A549 treated with dexamethasone at 1 μM for 4 hours (cell line): ENCODE measurements at places on chromosomes 16 and 17. TPM values are rescaled to one million over a fixed set of nuclear protein-coding genes. Genes with fewer than 3 reads are reported as not detected.

The CACNA1G gene
- total RNA-seq: 2.7 to 4.9 TPM (median 4.6 TPM) in 5 replicates

The C17orf107 gene
- total RNA-seq: 0.26 to 0.39 TPM (median 0.28 TPM) in 5 replicates

The CCL18 gene
- 0.10 TPM in 1 of 5 replicates, not detected in the others for total RNA-seq

The SLFN14 gene
- not detected in 5 replicates for total RNA-seq

The SYNRG gene
- total RNA-seq: 12.1 to 17.9 TPM (median 15.5 TPM) in 5 replicates

The CCL8 gene
- total RNA-seq: not detected in 5 replicates

The PRAC1 gene
- total RNA-seq: not detected in 5 replicates

The PYDC1 gene
- not detected in 5 replicates for total RNA-seq

The MILR1 gene
- total RNA-seq: 0.89 to 1.8 TPM (median 1.6 TPM) in 5 replicates

The HOXB4 gene
- total RNA-seq: 0.06 to 0.13 TPM (median 0.09 TPM) in 5 replicates

The CRISPLD2 gene
- total RNA-seq: 3.6 to 4.7 TPM (median 4.1 TPM) in 5 replicates

The CLEC18A gene
- total RNA-seq: 0.06 to 0.20 TPM (median 0.14 TPM) in 3 of 5 replicates, not detected in the others

The CHST4 gene
- total RNA-seq: 0.05 TPM in 1 of 5 replicates, not detected in the others

The EFNB3 gene
- total RNA-seq: 0.99 to 1.5 TPM (median 1.3 TPM) in 5 replicates

The MPHOSPH6 gene
- total RNA-seq: 28.4 to 44.6 TPM (median 29.2 TPM) in 5 replicates

The ATP2A1 gene
- total RNA-seq: 1.4 to 5.5 TPM (median 2.1 TPM) in 5 replicates

The KRTAP9-3 gene
- not detected in 5 replicates for total RNA-seq

The DNASE1L2 gene
- 0.54 to 1.3 TPM (median 1.1 TPM) in 5 replicates for total RNA-seq

The CLEC3A gene
- not detected in 5 replicates for total RNA-seq

The SLC13A2 gene
- total RNA-seq: 0.07 to 0.20 TPM (median 0.12 TPM) in 5 replicates

The CCL23 gene
- not detected in 5 replicates for total RNA-seq

The NOXO1 gene
- total RNA-seq: 0.12 to 0.18 TPM (median 0.17 TPM) in 5 replicates

The TBC1D3I gene
- total RNA-seq: 0.06 to 0.27 TPM (median 0.23 TPM) in 4 of 5 replicates, not detected in the other

The TMEM204 gene
- 0.07 to 0.17 TPM (median 0.11 TPM) in 5 replicates for total RNA-seq

The CTRB1 gene
- 0.18 TPM in 1 of 5 replicates, not detected in the others for total RNA-seq

The DNAI2 gene
- total RNA-seq: not detected in 5 replicates

The GPRC5B gene
- total RNA-seq: 40.3 to 48.7 TPM (median 47.0 TPM) in 5 replicates

The ITGB3 gene
- total RNA-seq: 2.9 to 5.5 TPM (median 4.7 TPM) in 5 replicates
